ENCODE measurements at places on chromosomes 1 and 21.
A peak's percentile ranks its signal among the peaks of the same experiment; 100 is the strongest.

GRCh38 chr1:181002582-181003172, 20.0 kb downstream of the STX6 start:
- no peak for DNase-seq

GRCh38 chr21:19049567-19049966, 646.0 kb upstream of the TMPRSS15 start:
- DNase-seq = no peak

- no peak for DNase-seq
These were observed 58.4 kb downstream of the PLXNA2 start for GRCh38 chr1:208185801-208186231.

GRCh38 chr1:182126272-182126800, 64.8 kb upstream of the ZNF648 start:
- DNase-seq = no peak

DNA sequence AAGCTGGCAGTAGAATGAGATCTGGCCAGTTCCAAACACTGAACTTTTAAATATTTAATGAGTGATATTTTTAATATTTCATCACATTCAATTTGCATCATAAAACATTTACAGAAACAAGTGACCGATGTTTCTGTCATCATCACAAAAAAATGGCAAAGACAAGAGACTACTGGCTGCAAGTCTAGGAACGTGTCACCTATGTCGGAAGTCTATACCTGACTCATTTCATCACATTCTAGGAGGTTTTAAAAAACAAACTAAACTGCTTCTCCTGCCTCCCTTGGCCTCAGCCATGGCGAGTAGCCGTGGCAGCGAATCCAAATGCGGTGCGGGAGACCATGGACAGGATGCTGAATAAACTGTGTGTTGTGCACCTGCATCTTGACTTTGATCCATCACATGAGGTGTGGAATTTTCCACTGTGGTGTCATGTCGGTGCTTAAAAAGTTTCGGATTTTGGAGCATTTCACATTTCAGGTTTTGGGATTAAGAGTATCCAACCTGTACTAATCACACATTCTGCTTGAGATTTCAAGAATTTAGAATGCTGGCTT, 43.1 kb downstream of the CLSTN1 start:
- no peak for DNase-seq

DNA sequence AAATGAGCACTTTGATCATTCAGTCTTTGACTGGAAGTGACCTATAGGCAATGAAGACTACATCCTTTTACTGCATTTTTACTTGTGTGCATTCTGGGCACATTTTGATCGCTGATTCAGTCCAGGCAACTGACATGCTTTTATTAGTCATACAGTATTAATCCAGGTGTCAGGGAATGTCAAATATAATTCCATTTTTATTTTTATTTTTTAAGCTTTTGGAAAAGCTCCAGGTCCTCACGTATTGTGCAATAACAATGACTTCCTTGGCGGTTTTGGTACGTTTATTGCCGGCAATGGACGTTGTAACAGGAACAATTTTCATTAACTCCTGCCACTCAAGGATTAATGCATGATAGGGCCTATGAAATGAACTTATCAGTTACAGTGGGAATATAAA, 302.6 kb upstream of the PTBP2 start:
- DNase-seq = no peak

DNA sequence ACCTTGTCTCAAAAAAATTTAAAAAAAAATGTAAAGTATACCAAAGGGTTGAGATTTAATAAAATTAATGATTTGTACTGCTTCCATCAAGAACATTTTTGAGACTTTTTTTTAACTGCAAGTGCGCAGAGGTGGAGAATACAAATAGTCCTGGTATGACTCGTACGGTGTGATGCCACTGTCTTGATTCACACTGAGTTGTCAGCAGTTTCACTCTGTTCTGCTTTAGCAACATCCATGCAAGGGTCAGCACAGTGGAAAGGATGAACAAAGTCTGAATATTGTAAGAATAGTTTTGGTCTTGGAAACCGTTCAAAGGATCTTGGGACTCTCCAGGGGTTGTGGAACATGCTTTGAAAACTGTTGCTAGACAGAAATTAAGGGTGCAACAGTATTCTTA, 40.2 kb downstream of the EXO1 start:
- DNase-seq = no peak

DNA sequence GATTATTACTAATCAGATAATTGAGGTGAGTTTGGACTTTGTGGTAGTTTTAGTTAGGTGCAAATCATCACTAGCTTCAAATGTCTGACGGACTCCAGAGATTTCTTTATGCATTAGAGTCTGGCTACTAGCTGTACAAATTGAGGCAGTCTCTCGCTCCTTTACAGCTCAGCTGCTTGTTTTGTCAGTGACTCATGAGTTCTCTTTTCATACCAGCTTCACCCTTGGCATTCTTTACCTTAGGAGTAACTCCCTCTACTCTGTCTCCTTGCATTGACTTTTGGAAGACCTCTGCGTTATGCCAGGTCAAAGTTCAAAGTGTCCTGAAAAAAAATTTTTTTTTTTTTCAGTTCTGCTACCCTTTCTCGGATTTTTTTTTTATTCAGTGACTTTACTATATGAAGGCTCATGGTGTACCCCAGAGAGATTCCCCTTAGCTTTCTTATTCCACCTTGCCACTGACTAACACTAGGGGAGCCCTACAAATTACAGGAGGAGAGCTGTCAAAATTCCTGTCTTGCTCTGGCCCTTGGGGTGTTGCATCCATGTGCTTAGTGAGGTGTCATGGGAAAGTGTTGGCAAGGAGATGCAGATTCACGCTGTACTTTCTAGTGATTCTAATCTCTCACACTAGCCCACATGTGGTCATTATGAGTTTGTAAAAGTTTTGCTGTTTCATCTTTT, 576.6 kb downstream of the ADGRL2 start:
- no peak for DNase-seq

DNA sequence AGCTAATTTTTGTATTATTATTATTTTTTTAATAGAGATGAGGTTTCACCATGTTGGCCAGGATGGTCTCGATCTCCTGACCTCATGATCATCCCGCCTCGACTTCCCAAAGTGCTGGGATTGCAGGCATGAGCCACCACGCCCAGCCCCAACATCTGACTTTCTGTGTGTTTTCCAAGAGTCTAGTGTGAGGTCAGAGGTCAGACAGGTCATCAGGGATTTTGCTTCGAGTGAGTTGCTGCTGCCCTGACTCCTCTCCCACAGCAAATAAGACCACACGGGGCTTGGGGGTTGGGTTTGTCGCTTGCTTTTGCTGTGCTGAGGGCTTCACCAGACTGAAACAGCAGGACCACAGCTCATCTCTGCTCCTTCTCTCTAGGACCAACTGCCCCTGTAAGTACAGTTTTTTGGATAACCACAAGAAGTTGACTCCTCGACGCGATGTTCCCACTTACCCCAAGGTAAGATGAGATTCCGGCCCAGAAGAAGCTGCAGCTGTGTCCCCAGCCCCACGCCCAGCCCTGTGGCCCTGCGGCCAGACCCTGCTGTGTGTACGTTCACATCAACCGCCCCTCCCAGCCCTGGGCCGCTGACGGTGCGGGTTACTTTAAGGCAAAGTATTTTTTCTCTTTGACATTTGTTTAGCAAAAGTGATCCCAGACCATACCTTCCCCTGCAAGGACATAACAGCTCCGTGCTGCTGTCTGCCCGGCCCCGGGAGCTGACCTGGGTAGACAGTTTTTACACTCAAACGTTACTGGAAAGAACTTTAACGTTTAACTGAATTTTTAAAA, 97.5 kb downstream of the PDE9A start:
- no peak for DNase-seq

- DNase-seq = no peak
These were observed 57.9 kb upstream of the IRF2BP2 start for GRCh38 chr1:234667600-234668576.

GRCh38 chr1:84524590-84524989, 18.2 kb upstream of the GNG5 start:
- DNase-seq = no peak

GRCh38 chr1:108045460-108045859, 80.5 kb upstream of the VAV3 start:
- DNase-seq = no peak

DNA sequence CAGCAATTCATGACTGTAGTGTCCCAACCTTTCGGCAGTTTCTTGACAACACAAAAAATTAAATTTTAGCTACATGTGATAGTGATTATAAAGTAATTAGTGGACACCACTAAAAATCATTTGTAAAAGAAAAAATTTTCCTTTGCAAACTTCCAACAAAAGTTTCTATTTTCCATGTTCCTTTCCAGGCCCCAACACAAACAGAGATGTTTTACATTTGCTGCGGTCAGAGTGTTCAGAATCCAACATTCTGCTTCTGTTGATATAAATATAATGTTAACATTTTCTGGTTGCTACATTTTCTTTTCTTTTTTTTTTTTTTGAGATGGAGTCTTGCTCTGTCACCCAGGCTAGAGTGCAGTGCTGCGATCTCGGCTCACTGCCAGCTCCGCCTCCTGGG, 54.9 kb upstream of the WLS start:
- no peak for DNase-seq

GRCh38 chr1:154541231-154541630, 17.2 kb downstream of the UBE2Q1 start:
- DNase-seq = no peak

GRCh38 chr21:42595283-42596187, 57.9 kb upstream of the PDE9A start:
- no peak for DNase-seq

DNA sequence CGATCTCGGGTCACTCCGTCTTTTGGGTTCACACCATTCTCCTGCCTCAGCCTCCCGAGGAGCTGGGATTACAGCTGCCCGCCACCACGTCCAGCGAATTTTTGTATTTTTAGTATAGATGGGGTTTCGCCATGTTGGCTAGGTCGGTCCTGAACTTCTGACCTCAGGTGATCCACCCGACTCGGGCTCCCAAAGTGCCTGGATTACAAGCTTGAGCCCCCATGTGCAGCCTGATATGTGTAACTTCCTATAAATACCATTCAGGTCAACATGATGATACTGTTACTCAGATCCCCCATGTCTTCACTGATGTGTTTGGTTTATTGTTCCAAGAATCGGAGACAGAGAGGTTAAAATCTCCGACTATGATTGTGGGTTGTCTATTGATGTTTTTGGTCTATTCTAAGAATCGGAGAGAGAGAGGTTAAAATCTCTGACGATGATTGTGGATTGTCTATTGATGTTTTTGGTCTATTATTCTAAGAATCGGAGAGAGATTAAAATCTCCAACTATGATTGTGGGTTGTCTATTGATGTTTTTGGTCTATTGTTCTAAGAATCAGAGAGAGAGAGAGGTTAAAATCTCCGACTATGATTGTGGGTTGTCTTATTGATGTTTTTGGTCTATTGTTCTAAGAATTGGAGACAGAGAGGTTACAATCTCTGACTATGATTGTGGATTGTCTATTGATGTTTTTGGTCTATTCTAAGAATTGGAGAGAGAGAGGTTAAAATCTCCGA, 17.0 kb downstream of the C1orf159 start:
- no peak for DNase-seq

GRCh38 chr1:161196521-161197451, 2.1 kb downstream of the ADAMTS4 start:
- DNase-seq = peak; percentile 98

DNA sequence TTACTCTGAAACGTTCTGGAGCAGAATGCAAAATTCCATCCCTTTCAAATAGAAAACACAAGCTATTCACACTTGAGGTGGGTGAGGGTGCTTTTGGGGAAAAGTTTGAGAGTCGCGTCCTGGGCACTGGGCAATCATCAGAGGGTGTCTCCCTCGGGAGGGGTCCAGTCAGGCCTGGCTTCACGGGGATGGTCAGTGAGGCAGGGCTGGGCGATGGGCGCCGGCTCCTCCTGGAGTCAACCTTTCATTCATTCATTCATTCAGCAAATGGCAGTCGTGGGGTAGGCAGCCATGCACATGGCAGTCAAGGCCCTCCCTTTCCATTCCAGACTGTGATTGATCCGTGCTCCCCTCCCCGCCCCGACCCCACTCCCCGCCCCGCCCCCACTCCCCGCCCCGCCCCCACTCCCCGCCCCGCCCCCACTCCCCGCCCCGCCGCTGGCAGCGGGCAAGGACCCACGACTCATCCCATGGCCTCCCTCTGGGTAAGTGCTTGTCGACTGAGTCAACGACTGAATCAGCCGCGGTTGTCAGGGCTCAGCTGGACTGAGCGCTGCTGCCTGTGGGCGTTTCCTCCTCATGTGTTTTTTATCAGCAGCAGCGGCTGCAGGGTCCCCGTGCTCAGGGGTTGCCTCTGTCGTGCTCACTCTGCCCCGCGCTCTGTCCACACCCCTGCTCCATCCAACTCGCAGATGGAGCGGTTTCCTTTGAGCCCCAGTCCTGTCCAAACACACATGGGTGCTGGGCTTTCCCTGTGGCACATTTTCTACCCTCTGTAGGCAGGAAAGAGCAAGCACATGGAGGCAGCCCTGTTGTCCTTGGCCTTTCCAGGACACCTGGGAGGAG, 12.5 kb upstream of the SPSB1 start:
- DNase-seq = no peak

- no peak for DNase-seq
These were observed 35.9 kb downstream of the VPS26C start for GRCh38 chr21:37231249-37231645.

GRCh38 chr1:221664253-221664652, 77.6 kb downstream of the DUSP10 start:
- no peak for DNase-seq

- no peak for DNase-seq
These were observed 55.4 kb downstream of the OPTC start for GRCh38 chr1:203549309-203549708.
